ENCODE measurements at places on chromosomes 1 and 21.

GRCh38 chr1:58266242-58266641 is 280.3 kb downstream of the OMA1 start:
- DNase-seq, result no peak

- DNase-seq, result no peak
Observed at GRCh38 chr1:34639701-34640100, 115.1 kb upstream of the GJB5 start.

GRCh38 chr1:2212532-2213491 is 15.3 kb upstream of the SKI start:
- peak; percentile 36 for DNase-seq

- no peak for DNase-seq
Observed at GRCh38 chr1:60255565-60255964, 182.0 kb upstream of the C1orf87 start.

GRCh38 chr1:65470766-65471165 is 50.3 kb downstream of the LEPR start:
- DNase-seq, result no peak

GRCh38 chr1:231070758-231071444 is 30.8 kb upstream of the FAM89A start:
- DNase-seq, result no peak

DNA sequence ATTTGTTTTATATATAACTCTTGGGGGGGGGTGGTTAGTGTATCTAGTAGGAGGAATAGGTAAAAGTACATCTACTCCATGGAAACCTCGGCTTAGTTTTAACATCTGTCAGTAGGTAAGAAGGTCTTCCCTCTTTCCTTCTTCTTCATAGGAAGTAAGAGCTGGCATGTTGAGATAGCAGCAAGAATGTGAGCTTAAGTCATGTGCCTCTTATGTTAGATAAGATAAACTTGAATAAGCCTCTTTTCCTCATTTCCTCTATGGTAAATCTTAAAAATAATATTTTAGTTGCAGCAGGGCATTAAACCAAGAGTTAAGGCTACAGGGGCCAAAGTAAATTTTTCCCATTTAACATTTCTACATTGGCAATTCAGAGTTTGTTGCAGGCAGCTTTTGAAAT is 100.4 kb downstream of the MAP3K21 start:
- no peak for DNase-seq

DNA sequence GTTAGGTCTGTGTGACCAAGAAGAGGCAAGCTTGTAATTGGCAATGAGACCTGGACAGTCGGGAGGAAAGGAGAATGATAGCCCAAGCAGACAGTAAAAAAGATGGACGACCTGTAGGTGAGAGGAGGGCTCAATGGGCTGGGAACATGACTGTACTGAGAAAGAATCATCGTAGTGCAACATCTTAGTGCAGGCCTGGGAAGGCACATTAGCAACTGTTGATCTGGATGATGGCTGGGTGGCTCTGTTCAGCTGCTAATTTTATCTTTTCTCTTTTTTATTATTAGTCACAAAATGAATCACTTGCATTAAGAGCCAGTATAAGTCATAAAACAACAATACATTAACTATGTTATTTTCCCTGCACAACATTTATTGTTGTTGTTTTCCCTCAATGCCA is 32.9 kb downstream of the IFI44 start:
- no peak for DNase-seq

DNA sequence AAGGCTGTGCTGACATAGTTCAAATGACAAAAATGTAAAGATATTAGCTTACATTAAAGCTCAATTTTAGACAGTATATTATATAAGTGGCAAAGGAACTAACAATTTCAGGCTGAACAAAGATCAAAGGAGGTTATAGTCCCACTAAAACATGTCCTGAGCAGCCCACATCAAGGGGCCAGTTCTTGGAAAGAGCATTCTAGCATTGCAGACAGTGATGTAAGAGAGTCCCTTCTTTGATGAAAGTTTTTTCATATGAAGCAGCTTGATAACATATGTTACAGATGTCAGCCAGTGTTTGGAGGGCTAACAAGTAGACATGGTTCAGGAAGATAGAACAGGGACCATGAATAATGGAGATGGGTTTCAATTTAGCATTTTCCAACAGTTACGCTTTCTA is 301.7 kb downstream of the NTNG1 start:
- no peak for DNase-seq

DNA sequence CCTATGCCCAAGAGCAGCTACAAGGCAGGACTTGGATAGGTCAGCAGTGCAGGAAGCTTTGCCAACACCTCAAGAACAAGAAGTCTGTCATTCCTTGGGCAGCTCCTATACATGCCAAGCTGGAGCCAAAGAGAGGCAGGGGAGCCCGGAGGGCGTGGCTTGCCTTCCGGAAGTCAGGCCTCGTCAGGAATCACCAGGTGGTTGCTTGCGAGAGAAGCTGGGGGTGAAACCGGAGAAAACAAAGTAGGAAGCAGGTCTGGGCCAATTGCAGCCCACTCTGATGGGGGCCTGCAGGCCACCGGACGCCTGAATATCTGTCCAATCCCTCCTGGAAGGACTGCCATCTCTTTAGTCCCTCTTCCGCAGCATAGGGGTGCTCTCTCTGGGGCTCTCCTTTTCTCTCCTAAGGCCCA is 794 bp upstream of the FAM76A start:
- DNase-seq, result no peak

DNA sequence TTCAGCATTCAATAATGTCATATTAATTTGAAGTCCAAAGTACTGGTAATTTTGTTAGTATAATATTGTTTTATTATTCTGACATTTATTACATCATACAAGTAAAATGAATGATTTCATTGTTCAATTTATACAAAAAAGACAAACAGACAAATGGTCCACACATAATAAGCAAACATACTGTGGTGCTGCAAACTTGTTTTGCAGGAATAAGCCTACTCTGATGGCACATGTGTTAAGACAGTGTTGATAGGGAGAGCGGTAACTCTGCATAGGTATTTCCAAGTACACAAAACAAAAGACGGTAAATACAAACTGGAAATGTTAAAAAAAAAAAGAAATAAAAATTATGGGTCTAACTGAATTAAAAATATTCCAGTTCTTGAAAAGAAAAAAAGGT is 59.7 kb upstream of the DPYD start:
- no peak for DNase-seq

- no peak for DNase-seq
Observed at GRCh38 chr21:39350094-39351005, 1.5 kb upstream of the HMGN1 start.

GRCh38 chr1:53132176-53132575 is 10.3 kb downstream of the SLC1A7 start:
- DNase-seq, result no peak

- DNase-seq, result no peak
Observed at GRCh38 chr1:205569411-205570172, 62.2 kb downstream of the ELK4 start.

- DNase-seq, result no peak
Observed at GRCh38 chr1:38085666-38086330, 39.2 kb upstream of the POU3F1 start.

- DNase-seq, result no peak
Observed at GRCh38 chr1:234489007-234489697, 10.2 kb upstream of the TARBP1 start.

GRCh38 chr1:24420547-24420946 is 4.9 kb downstream of the NIPAL3 start:
- DNase-seq, result no peak

DNA sequence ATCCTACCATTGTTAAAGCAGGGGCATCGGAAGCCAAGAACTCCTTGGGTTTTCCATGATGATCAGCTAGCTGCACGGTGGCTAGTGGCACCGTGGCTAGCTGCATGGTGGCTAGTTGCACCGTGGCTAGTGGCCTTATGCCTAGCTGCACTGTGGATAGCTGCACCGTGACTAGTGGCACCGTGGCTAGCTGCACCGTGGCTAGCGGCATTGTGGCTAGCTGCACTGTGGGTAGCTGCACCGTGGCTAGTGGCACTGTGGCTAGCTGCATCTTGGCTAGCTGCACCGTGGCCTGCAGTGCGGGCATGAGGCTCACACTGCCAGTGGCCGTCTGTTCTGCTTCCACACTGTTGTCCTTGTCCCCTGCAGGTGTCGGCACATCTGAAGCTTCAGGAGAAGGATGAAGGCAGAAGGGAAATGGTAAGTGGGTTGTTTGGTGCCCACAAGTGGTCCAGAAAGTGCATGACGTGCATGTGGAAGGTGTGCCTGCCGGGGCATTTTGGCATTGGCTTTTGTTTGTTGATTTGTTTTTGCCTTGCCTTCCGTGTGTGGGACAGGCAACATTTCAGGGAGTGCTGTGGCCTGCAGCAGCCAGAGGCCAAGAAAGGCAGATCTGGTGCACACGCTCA is 38.6 kb downstream of the TFF3 start:
- no peak for DNase-seq

- DNase-seq, result no peak
Observed at GRCh38 chr1:21706151-21706835, 37.1 kb upstream of the RAP1GAP start.

DNA sequence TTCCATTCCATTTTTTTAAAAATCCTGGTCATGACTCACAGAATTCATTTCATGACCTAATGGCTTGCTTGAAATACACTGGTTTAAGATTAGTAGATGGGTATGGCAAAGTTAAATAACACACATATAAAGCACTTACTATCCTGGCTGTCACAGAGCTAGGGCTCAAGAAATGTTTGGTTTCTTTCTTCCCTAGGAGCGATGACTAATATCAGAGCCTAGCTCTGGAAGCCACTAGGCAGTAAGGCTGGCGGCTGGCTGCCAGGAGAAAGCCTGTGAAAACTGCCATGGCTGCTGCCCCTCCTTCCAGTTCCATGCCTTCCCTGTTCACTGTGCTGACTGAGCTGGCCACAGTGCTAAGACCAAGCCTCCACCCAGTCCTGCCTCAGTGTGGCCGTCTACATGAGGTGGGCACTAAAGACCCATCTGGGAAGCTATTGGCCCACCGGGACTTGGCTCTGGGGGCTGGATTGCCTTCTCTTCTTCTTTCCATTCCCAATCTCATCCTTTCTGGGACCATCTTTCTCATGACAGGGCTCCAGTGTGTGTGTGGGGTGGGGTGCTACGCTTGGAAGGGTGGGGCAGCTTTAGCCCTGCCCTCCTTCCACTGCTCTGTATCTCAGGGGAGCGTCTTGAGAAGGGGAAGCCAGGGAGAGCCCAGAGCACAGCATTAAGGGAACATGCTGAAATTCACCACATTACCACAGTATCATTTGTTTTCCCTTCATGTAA is 10.8 kb upstream of the ASCL5 start:
- no peak for DNase-seq

DNA sequence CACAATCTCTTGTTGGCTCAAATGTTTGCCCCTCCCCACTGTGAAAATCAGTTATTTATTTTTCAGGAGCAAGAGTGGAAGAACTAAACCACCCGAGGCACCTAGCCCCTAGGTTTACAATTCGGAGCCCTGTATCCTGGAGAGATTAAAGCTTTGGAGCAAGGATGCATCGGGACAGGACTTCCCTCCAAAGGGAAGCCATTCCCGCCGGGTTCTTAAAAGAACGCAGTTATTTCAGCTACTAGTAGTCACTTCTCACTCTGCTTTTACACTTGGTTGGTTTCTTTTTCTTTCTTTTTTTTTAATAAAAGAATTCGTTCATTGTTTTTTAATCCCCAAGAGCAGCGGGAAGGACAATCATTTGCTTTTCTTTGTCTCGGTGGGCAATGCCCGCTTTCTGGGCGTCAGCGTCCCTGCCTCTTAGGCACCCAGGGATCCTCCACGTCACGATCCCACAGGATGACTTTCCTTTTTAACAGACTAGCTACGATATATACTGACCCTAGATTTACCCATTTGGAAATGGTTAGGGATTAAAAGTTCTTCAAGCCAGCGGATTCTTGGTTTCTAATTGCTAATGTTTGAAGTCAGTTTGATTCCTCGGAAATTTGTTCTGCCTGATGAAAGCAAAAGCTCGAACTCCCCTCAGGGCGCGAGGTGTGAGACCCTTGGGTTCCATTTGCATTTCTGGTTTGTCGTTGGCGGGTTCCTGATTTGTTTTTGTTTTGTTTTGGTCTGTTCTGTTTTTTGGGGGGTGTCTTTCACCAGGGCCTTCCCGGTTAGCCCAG is 9.0 kb downstream of the TBX15 start:
- no peak for DNase-seq

DNA sequence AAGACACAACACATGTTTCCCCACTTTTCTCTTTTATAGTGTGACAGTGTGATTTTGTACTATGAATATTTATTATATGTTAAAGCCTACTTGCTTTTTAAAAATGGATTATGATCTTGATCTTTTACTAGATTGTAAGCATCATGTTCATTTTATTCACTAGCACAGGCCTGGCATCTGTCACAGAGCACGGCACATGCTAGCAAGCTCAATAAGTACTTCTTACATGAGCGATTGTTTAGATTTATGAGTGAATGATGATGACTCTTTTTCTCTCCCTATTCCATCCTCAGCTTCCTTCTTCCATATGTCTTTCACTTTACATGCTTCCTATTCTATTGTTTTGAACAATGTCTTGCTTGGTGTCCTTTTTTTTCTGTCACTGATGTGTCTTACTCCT is 1454.1 kb downstream of the MRPL39 start:
- DNase-seq, result no peak

DNA sequence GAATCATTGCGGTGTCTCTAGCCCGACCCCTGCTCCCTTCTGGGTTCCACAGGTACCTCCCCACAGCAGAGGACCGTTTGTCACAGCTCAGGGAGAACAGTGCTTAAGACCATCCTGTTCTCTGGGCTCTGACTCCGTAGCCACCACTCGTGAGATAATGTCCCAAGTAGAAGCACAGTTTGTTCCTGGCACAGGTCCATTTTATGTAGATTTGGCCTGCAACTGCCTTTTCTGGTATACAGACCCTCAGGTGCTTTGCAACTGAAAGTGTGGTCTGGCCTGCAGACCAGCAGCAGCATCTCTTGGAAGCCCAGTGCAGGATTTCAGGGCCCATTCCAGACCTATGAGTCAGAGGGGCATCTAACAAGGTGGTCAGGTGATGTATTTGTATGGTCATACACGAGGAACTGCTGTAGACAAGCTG is 28.4 kb upstream of the TMEM125 start:
- DNase-seq, result no peak

DNA sequence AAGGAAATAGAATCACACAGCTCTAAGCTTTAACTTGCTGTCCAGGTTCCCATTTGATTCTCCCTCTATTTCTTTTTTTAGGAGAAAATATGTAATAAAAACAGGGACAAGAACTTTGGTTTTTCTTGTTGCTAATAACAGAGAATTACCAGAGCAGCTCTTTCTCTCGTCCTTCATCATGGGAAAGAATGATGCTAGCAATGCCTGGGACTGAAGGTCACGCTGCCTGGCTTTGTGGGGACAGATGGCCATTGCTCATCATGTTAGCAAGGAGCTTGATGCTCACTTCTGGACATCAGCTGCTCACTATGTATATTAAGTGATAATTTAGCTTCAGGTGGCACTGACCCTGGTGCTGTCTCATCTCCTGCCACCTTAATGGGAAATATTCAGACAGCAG is 77.3 kb upstream of the AKT3 start:
- DNase-seq, result no peak

All from activated CD4-positive, alpha-beta T cell treated with anti-CD3 and anti-CD28 coated beads for 24 hours (primary cell).